Stimulated activated CD4-positive, alpha-beta T cell treated with anti-CD3 and anti-CD28 coated beads, Interleukin-4, amount 100 ng/mL, for 4 hours (primary cell): ENCODE measurements at places on chromosomes 1 and 21.

DNA sequence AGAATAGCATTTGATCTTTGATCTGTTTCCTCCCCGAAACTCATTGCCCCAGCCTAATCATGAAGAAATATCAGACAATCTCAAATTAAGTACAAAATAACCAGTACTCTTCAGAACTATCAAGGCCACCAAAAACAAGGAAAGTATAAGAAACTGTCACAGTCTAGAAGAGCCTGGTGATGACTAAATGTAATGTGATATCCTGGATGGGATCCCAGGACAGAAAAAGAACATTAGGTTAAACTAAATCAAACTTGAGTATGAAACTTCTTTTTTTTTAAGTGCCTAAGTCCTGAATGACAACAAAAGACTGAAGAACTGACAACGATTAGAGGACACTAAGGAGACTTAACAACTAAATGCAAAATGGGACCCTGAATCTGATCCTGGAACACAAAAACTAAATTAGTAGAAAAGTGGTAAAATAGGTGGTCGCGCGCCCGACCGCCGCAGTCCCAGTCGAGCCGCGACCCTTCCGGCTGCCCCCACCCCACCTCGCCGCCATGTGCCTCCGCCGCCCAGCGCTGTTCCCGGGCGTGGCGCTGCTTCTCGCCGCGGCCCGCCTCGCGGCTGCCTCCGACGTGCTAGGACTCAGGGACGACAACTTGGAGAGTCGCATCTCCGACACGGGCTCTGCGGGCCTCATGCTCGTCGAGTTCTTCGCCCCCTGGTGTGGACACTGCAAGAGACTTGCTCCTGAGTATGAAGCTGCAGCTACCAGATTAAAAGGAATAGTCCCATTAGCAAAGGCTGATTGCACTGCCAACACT lies 5.5 kb upstream of the PRKAB2 start:
- no peak for DNase-seq

DNA sequence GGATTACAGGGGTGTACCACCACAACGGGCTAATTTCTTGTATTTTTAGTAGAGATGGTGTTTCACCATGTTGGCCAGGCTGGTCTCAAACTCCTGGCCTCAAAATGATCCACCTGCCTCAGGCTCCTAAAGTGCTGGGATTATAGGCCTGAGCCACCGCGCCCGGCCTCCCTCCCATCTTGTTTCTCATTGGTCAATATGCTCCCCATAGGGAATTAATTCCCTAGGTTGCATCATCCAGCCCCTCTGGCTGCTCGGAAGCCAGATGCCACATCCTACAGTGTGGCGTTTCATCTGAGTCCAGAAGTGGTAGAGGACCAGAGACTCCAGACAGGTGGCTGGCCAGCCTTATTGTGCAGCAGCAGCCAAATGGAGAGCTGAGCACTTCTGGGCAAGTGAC lies 11.5 kb upstream of the VASH2 start:
- DNase-seq, result no peak

GRCh38 chr1:101153692-101154091 lies 83.1 kb upstream of the S1PR1 start:
- DNase-seq, result no peak

- no peak for DNase-seq
Observed at GRCh38 chr21:35349376-35350080, 300.4 kb upstream of the RUNX1 start.

DNA sequence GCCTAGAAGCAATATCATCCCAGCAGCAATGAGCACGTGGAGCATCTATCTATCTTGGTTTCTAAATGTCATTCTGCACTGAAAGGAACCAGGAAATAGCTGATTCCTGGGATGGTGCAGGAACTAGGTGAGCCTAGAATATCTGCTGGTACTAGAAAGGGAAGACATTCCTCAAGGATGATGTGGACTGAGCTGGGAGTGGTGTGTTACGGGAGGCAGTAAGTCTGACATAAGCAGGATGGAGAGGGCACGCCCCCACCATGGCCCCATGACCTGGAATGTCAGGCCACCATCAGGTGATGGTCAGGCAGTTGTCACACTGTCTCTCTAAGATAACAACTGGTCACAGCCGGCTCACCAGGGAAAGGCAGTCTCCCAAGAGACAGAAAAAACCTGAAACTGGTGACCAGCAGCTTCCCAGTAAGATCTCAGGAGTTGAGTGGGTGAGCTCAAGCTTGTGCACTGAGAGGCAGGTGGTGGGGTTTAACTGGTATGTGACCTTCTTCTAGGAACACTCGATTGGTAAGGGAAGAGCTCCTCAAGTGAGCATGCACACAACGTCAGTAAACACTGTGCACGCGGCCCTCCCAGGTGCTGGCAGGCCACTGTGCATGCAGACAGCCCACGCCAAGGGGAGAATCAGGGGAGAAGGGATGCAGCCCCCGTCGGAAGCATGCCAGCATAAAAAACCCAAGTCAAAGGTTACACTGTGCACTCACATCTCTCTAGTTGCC lies 148.7 kb downstream of the ADSS2 start:
- no peak for DNase-seq

GRCh38 chr1:98322086-98322485 lies 339.4 kb upstream of the SNX7 start:
- DNase-seq, result no peak

DNA sequence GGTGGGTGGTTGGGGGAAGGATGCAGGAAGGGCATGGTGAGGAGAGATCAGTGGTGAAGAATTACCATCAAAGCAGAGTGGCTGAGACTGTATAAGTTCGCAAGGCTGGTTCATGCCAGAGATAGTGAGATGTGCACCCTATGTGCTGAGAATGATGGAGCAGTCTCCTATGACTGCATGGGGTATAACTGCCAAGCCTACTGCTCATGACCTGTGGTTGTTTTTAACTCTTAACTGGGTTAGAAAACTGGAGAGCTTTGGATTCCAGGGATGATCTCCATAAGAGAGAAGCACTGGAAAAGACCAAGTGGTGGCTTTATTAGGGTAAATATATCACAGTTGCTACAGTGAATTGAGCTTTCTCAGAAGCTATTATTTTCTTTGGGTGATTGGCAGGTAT lies 16.2 kb downstream of the WNT2B start:
- no peak for DNase-seq

GRCh38 chr1:65253800-65254319 lies 55.5 kb upstream of the DNAJC6 start:
- DNase-seq, result no peak

GRCh38 chr1:169305948-169306347 lies 61.6 kb downstream of the NME7 start:
- no peak for DNase-seq
